NCI-H2227 treated with DMSO at 0.1 percent for 48 hours (cell line): ENCODE measurements at places on chromosomes 11 and 22.

DNA sequence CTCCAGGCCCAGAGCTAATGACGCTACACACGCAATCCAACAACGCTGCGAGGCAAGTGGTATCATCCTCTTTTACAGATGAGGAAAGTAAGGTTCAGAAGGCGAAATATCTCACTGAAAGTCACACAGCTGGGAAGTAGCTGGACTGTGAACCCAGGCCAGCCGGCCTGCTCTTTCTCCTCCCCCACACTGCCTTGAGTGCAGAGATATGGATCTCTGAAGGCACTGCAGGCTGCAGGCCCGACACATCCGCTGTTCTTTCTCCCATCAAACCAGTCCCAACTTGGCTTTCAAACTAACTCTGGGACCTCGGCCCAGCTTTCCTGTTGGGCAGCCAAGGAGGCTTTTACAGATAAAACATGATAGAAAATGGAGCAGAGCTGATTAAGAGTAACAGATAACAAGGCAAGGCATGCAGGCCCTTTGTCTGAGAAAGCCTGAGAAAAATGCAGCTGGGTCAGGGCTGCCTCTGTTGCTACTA, 64.0 kb upstream of the PTPRJ start:
- DNase-seq, result no peak

DNA sequence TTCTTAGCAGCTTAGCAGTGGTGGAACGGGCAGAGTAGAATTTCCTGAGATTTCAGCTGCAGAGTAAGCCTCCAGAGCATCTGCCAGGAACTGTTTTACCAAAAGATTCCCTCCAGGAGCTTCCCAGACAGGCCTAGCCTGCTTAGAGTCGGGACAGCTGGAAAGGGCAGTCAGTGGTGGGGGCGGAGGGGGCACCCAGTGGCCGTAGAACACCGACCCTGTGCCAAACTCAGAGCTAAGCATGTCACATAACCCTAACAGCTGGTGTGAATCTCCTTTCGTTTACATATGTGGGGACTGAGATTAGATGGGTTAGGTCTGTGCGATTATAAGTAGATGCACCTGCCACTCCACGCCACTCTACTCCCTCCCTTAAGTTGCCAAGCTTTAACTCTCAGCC, 80.0 kb upstream of the CRTAM start:
- DNase-seq, result no peak

DNA sequence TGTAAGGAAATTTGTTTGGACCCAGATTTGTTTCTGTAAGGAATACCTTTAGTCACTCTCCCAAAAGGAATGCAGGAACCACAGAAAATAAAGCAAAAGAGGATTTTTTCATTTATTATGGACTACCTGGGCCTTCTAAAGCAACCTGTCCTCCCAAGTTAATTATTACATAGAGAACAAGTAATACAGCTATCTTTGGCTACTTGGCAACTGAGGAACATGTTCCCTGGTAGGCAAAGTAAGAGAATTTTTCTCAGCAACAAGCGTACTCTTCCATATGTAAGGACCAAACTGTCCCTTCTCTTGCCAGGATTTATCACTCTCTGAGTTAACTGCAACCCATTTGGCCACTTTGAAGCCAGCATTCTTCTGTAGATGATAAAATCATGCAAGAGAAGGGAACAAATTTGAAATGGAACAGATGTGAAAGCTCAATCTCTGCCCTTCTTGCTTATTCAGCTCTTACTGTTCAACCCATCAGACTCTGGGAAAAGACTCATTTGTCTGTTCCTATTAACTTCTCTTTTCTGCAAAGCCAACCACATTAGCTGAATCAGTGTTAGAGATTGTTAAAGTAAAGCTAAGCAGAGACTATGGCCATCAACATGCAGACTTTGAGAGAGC, 190.2 kb downstream of the SWAP70 start:
- no peak for DNase-seq

- DNase-seq, result no peak
These were observed 49.6 kb upstream of the ALKBH3 start for GRCh38 chr11:43830928-43831440.

GRCh38 chr11:32325187-32325586, 110.2 kb downstream of the WT1 start:
- no peak for DNase-seq

GRCh38 chr11:17343907-17344306, 7.7 kb upstream of the NCR3LG1 start:
- no peak for DNase-seq

- DNase-seq, result no peak
These were observed 26.4 kb downstream of the IGLL5 start for GRCh38 chr22:22913989-22914388.

DNA sequence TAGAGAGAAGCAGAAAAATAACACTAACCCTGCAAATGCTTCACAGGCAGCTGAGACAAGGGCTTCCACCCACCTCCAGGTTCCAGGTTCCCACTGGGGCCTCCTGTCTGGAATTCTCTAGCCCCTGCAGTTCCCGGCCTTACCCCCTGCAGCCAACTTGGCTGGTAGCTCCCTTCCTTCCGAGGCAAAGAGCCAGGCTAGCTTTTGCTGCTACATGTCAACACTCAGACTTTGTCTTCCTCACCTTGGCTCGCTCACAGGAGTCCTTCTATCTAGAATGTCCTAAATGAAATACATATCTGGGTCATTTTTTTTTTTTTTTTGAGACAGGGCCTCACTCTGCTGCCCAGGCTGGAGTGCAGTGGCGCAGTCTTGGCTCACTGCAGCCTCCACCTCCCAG, 9.9 kb upstream of the TTLL1 start:
- DNase-seq, result no peak

DNA sequence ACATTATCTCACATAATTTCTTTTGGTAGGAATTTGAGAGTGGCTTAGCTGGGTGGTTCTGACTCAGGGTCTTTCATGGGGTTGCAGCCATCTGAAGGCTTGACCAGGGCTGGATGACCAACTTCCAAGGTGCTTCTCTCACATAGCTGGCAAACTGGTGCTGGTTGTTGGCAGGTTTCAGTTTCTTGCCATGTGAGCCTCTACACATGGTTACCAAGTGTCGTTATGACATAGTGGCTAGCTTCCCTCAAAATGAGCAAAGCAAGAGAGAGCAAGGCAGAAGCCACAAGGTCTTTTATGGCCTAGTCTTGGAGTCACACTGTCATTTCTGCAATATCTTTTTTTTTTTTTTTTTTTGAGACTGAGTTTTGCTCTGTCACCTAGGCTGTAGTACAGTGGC, 4.2 kb upstream of the TFIP11 start:
- no peak for DNase-seq

DNA sequence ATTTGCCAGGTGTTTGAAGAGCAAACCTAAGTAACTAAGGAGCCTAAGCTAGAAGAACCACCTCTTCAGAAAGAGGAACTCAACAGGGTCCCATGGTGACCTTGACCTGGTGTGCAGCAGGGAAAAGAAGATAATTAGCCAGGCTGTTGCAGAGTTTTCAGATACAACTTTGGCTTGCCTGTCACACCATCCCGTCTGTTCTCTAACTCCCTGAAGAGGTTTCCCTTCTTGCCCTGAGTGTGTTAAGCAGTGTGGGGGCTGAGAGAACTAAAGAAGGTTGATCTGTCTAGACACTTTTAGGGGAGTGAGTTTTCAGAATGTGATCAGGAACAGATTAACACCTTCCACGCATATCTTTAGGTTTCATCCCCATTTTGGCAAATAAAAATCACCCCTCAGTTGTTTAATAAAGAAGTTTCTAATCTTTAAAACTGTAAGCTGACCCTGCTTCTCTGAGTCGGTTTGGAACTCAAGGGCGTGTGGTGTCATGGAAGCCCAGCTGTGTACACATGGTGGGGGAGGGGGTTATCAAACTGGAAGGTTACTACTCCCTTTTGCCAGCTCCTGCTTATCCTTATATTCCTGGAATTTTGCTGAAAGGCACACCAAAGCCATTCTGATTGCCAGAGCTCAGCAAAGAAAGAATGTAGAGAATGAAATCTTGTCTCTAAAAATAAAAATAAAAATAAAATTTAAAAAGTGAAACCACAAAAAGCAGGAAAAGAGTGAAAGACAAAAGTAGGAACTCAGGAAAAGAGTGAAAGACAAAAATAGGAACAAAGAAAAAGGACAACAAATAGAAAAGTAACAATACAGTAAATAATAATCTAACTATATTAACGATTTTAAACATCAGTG, 70.2 kb downstream of the DBX1 start:
- no peak for DNase-seq

DNA sequence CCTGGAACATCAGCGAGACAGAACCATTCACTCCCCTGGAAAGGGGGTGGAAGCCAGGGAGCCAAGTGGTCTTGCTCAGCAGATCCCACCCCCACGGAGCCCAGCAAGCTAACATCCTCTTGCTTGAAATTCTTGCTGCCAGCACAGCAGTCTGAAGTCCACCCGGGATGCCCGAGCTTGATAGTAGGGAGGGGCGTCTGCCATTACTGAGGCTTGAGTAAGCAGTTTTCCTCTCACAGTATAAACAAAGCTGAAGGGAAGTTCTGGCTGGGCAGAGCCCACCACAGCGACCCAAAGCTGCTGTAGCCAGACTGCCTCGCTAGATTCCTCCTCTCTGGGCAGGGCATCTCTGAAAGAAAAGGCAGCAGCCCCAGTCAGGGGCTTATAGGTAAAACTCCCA, 764.8 kb upstream of the LUZP2 start:
- no peak for DNase-seq

DNA sequence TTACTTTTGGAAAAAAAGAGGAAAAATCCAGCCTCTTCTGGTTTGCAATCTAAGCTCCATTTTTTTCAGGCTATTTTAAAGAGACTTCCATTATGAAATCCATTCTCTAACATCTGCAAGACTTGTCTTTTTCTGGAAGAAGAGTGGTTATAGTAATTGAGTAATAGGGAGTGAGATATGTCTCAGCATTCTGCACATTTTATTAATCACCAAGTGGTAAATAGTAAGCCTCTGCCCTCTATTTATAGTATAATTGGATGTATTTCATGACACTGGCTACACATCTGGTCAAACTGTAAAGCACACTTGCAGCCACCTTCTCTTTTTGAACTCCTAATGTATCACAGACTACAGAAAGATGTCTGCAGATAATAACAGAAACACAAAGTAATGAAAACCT, 391.1 kb downstream of the ETS1 start:
- DNase-seq, result no peak

DNA sequence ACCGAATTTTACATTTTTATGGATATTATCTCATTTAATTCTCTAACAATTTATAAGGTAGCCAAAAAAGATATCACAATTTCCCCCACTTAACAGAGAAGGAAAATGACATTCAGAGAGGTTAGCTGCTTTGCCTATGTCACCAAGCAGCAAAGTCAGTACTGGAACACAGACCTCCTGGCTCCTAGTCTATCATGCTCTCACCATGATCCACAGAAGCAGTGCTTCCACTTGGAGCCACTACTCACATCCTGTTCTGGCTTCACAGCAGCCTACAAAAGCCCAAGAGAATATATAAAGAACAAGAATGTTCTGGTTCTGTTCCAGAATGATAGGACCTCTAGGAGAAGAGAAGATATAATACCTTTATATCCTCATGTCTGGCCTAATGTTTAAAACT, 59.5 kb upstream of the SCUBE2 start:
- DNase-seq, result no peak

DNA sequence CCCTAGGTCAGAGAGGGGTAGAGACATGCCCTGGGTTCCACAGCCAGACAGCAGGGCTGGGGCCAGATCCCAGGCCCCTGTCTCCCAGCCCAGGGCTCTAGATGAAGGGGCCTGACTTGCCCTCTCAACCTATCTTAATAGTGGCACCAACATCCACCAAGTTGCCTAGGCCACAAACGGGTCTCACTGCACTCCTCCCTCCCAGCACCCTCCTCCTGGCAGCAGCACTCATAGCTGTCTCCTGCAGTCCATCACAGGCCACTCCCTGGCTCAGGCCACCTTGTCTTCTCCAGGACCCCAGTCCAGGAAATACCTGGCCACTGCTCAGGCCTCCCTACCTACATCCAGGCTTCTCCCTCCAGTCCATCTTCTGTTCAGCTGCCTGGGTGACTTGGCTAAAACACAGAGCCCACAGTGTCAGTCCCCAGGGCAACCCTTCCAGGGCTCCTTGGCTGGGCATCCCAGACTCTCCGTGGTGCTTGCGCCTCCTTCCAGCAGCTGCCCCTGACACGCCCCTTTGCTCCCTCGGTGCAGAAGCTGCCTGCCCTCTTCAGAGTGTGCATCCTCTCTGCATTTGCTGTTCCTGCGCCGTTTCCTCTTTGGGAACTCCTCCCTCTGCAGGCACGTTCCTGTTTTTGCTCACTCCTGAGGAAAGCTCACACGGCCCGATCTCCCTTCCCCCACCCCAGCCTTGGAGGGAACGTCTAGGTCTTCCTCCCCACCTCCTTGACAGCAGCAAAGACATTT, 40.5 kb downstream of the LRRC32 start:
- peak; percentile 29 for DNase-seq

DNA sequence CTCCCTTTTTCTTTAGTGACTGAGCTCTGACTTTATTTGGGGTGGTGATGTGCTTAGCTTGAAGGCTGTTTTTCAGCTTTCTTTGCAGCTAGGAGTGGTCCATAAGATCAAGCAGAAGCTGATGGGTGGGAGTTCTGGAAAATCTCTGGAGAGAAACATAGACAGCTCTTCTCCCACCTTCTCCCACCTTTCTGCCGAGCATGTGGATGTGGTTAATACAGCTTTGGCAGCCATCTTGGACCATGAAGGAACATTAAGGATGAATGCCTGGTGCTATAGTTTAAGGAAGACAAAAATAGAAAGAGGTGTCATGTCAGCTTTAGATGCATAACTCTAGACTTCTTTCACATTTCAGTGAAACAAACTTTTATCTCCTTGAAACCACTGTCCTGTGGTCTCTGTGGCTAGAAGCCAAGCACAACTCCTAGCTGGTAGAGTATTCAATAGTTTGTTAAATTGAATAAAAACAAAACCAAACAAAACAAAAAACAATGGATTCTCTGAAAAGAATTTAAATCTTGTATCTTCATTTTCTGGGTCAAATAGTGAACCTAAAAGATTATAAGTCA, 203.6 kb upstream of the SESN3 start:
- DNase-seq, result no peak

DNA sequence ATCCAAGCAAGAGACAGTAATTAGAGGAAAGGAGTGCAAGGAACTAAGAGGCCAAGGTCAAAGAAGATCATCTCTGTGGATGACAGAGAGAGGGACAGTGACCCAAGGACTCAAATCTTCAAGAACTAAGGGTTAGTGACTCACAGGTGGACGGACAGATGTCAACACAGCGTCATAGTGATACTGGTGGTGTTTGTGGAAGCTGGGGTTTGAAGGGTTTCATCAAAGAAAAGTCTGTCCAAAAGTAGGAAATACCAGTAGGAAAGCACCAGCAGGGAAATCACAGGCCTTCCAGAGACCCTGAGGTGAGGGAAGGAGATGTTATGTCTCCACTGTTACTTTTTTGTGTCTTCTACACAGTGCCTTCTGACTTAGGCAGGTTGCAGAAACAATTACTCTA, 32.2 kb downstream of the IL10RA start:
- DNase-seq, result no peak
